ENCODE measurements at places on chromosomes 12 and 14.

GRCh38 chr12:56158926-56159461 lies 835 bp downstream of the MYL6 start:
- no peak for DNase-seq

GRCh38 chr14:85853996-85854526 lies 324.1 kb downstream of the FLRT2 start:
- DNase-seq: no peak

DNA sequence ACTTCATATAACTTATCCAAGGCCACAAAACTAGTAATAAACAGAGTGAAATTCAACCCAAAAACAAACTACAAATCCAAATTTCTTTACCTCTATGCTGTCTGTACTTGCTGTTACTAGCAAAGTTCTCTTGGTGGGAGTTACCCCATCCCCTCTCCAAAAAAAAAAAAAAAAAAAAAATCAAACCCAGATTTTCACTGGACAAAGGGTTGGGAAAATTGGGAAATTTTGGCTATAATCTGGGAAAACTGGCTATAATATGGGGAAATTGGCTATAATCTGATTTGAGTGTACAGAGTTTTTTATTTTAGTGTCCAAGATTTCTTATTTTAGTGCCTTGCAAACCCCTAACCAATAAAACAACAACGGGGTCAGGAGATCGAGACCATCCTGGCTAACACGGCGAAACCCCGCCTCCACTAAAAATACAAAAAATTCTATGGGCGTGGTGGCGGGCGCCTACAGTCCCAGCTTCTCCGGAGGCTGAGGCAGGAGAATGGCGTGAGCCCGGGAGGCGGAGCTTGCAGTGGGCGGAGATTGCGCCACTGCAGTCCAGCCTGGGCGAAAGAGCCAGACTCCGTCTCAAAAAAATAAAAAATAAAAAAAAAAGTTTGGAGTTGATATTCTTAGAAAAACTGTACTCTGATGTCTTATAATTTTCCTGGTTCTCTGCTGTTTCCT lies 148.4 kb downstream of the CHST11 start:
- DNase-seq: no peak

- no peak for DNase-seq
Measured at GRCh38 chr12:56687223-56688128, 608 bp downstream of the PTGES3 start.

DNA sequence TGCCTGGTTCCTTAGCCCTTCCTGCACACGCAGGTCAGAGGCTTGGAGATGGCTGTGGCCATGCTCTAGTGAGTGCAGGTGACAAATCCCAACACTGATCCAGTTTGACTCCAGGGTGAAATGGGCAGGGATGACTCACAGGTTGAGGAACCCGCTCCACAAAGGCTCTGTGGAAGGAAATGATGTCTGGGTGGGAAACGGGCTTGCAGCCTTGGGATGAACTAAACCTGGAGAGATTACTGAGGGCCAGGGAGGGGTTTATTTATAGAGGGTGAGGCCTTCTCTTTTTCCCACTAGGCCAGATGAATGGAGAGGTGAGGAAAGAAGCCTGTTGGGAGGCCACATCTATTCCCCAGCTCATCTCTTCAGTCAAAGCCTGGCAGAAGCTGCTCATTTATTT lies 29.3 kb upstream of the EMP1 start:
- DNase-seq: no peak

DNA sequence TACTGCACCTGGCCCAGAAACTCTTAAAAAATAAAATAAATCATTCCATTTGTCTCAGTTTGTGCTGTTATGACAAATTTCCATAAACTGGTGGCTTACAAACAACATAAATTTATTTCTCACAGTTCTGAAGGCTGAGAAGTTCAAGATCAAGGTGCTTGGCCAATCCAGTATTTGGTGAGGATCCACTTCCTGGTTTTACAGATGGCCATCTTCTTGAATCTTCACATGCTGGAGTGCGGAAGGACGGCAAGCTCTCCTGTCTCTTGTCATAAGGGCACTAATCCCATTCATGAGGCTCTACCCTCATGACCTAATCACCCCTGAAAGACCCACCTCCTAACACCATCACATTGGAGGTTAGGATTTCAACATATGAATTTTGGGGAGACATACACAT lies 29.9 kb upstream of the MYBPC1 start:
- DNase-seq: no peak

- DNase-seq: no peak
Measured at GRCh38 chr14:88950069-88950468, 125.6 kb downstream of the TTC8 start.

GRCh38 chr12:573232-573631 lies 90.0 kb downstream of the NINJ2 start:
- no peak for DNase-seq

- DNase-seq: no peak
Measured at GRCh38 chr12:45312012-45312411, 96.1 kb downstream of the ANO6 start.
